NCI-H187 (cell line): ENCODE measurements at places on chromosomes 6 and 20.

- no peak for DNase-seq
These were observed 8.0 kb upstream of the UBD start for GRCh38 chr6:29567541-29567940.

DNA sequence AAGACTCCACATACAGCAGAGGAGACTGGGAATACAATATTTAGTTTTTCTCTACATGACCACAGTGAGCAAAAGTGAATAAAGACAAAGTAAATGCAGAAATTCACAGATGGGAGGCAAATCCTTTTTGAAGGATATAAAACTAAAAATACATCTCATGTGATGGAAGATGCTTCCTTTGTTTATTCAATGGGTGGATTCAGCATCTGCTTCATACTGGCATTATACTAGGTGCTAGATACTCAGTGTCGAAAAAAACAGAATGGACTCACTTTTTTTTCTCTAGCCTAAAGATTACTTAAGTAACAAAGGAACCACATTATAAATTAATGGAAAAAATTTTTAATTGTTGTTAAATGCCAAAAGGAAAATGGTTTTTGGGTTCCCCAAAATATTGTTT, 216.2 kb downstream of the TRDN start:
- DNase-seq: no peak

- DNase-seq: no peak
These were observed 81.6 kb downstream of the PSMG4 start for GRCh38 chr6:3340358-3340802.

DNA sequence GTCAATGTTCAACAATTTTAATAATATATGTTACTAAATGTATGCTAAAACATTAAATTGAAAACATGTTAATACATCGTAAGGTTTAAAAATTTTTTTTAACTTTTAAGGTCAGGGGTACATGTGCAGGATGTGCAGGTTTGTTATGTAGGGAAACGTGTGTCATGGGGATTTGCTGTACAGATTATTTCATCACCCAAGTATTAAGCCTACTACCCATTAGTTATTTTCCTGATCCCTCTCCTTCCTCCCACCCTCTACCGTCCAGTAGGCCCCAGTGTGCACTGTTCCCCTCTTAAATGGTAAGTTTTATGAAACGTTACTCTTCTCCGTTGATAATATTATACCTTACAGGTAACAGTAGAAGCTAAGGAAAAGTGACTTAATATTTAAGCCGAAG, 15.8 kb downstream of the PDE7B start:
- no peak for DNase-seq

- no peak for DNase-seq
These were observed 13.8 kb upstream of the RNF8 start for GRCh38 chr6:37339741-37340638.

DNA sequence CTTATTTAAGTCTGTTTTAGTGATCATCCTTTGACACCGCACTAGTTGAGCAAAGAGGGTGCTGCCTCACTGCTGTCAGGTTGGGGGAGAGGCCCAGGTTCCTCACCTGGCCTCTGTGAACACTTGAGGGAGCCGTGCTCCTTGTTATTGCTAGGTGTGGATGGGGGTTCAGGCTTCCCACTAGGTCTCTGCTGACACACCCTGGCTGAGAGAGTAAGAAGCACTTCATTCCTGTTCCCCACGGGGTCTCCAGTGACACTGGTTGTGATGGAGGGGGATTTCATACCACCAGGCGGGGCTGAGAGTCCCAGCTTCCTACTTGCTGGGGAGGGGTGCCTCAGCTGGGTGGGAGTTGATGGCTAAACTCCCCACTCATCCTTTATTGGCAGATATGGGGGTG, 11.1 kb upstream of the NOTCH4 start:
- DNase-seq: no peak

DNA sequence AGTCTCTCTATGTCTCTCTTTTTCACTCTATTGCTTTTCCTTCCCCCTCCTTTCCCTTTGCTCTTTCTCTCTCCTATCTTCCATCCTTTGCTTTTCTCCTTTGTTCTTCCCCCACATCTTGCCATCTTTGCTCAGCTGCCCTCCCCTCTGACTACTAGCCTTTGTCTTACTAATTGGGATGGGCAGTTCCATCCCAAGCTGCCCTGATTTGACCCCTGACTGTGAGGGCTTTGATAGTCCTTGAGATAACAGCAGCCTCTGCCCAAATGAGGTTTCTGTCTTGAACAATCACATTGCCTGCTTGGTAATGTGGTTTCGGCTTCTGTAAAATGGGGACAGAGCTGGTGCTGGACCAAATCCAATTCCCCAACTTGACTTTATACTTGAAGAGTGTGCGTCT, 327.7 kb downstream of the DHX35 start:
- no peak for DNase-seq
